ENCODE measurements at places on chromosomes 4 and X.

DNA sequence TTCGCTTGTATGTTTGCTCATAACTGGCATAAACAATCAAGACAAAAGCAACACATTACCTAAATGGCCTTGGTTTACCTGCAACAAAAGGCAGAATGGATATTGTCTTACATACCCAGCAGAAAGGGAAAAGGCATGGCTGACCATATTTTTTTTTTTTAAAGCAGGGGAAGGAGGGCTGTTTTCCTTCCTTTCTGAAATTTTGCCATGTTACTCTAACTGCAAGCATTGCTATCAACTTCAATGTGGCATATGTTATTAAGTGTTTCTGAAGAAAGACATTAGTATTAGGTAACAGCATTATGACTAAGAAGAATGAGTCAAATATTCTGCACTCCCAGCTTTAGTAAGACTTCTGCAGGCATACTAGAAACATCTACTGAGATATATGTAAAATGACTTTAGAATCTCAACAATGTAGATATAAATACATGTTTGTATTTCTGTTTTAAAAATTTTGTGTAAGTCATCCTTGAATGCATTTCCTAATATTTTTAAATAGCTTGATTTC is 512.6 kb upstream of the FAM241A start:
- DNase-seq = peak; percentile 54

GRCh38 chr4:76250962-76251361 is 559 bp upstream of the FAM47E start:
- DNase-seq = no peak

DNA sequence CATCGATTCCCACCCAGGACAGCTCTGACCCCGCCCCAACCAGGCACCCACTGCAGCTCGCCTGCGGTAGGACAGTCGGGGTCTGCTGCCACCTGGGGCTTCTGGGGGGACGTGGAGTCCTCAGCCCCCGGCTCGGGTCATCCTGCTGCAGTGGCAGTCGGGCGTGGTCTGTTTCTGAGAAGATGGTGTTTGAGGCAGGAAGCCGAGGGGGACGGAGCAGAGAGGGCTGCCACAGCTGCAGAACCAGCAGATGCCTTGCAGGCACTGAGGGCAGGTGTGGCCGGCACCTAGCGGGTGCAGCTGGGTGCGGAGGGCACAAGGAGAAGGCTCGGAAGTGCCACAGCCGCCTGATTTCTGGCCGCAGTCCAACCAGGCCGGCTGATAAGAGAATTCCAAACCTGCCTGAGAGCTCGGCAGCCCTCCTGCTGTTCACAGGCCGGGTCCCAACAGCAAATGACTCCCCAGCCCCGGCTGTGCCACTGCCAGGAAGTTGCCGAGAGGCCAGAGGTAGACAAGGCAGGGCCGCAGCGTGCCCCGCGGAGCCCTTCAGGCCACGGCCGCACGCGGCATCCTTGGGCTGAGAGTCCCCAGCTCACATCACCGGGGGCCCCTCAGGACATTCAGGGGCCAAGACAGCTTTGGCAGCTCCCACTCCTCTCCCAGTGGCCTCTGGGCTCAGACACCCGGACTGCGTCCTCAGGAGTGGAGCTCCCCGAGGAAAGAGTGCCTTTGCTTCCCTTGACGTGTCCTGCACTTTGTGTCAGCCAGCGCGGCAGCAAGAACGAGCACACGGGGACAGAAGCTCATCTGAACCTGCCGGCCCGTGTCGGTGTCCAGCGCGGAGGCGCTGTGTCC is 9.4 kb upstream of the CPLX1 start:
- DNase-seq = no peak

- no peak for DNase-seq
These were observed 1695.2 kb downstream of the STIM2 start for GRCh38 chr4:28555866-28556265.

DNA sequence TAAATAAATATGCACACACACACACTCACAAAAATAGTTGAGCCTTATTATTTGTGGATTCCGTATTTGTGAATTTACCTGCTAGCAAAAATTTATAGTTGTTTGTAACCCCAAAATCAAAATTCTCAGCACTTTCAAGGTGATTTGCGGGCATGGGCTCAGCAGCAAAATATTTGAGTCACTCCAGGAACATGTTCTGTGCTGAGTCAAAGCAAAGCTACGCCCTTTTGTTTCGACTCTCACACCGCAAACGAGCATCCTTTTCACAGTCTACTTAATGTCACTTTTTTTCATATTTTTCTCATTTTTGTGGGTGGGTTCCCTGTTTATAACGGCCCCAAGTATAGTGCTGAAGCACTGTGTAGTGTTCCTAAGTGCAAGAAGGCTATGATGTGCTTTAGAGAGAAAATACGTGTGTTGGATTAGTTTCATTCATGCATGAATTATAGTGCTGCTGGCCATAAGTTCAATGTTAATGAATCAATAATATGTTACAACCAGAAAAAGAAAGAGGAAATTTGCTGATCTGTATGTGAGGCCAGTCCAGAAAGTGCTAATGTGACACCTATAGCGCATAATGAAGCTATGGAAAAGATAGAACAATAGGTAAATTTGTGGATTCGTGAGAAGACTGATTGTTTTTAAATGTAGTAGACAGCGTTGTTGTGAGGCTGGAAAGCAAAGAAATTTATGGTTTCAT is 723.2 kb upstream of the AGA start:
- DNase-seq = no peak

- DNase-seq = no peak
These were observed 75.4 kb downstream of the DCHS2 start for GRCh38 chr4:154416190-154416547.

DNA sequence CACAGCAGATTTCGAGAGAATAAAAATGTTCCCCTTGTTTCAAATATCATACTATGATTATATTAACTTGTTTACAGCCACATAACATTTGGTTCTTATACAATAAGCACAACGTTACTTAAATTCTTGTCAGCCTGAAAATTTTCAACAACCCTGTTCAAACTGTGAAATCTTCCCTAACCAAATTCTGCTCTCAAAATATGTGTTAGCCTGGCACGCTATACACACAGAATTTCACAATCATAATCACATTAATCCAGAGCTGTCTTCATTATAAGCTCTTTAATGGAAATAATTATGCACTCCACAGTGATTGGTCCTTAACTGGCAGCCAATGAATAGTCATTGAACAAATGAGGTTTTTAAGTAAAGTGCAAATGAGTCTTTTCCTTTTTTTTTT is 7.3 kb upstream of the PRSS12 start:
- no peak for DNase-seq

DNA sequence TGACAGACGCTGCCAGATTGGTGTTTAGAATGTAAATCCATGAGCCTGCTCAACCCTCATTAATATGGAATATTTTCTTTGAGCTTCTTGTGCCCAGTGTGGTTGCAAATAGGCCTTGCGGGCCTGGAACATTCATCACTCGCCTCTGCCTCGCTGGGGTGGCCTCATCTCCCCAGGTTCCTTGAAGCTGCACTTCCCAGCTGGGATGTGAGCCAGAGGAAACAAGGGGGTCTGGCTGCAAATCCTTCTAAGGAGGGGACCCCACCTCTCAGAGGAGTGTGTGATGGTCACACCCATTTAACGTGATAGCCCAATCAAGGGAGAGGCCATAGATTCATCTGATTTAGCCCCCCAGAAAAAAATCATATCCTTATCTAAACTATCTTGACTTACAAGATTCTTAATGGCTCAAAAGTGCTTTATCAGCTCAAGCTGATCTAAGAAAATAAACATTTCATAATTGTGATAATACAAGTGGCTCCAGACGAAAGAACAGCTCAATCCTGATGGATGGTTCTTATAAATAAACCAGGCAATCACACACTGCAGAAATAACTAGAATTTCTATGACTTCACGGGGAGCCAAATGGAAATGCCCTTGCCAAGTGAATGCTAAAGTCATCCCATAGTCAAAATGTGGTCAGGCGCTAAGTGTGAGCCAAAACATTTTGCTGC is 189.9 kb downstream of the PTTG2 start:
- peak; percentile 69 for DNase-seq
